Stimulated activated CD4-positive, alpha-beta T cell treated with anti-CD3 and anti-CD28 coated beads, Interleukin-15, amount 100 ng/mL, for 1 hour (primary cell): ENCODE measurements at places on chromosomes 7 and 10.

GRCh38 chr10:22899775-22900174 is 28.1 kb upstream of the ARMC3 start:
- no peak for DNase-seq

DNA sequence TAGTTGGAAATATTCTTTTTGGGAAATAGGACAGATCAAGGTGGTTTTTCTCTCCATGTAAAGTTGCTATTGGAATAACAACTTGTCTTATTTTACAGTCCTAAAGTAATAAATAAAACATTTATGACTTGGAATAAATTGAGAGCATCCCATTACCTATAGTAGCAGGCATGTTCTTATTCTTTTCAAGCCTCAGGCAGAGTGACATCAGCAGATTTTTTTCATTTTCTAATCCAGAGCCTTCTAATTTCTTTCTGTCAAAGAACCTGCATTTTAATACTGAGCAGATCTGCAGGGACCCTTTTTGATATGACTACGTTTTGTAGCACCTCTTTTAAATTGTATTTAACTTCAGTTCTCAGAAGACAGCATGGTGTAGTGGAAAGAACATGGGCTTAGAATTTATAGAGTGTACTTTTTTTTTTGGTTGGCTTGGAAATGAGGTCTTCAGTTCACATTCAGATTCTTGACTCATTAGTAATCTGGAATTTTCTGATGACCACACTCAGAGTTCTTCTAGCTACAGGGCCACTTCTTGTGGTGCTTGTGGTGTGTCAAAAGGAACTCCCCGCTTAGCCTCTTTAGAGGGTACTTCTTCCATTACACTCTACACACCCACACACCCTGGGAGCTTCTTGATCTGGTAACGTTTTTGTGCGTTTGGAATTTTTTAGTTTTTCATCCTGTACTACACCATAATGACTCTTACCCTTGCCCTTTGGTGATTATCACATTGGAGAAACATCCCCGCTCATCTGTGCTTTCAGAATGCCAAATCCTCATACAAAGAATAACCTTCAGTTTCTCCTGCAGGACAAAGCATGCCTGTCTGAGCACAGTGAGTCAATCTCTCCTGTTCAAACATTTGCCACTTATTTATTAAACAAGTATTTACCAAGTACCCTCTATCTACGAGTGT is 34.6 kb downstream of the AGK start:
- DNase-seq, result no peak

DNA sequence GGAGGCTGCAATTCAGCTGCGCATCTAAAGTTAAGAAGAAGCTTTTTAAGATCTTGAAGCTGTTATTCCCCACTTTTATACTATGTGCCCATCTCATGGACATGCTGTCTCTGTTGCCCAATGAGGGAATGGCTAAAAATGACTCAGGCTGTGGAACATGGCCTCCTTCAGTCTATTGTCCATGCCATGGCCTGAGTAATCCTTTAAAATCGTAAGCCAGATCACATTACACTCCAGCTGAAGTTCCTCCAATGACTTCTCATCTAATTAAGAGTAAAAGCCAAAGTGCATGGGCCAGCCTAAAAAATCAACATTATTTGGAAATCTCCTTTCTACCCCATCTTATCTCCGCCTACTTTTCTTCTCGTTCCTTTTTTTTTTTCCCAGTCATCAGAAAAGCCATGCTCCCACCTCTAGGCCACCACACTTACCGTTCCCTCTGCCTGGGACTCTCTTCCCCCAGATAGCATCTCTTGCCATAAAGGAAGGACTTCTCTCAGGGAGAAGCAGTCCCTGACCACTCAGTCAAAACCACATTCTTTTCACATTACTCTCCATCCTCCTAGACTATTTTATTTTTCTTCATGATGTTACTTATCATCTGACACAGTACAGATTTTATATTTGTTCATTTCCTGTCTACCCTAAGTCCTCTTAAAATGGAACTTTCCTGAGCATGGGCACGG is 337.4 kb downstream of the PRPF18 start:
- DNase-seq, result no peak

DNA sequence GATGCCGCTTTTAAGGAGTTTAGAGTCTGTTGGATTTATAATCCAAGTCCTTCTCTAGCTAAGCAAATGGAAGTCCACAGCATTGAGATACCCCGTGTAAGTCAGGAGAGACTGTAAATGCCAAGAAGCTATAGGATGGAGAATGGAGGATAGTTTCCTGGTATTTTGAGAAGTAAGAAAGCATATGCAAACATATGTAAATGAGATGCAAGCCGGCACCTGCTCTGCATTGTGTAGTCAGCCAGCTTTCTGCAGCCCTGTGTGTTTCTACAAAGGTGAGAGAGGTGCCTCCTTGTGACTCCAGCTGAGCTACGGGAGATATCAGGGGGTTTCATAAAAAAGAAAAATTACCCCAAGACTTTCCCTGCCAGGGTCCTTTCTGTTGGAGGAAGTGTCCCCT is 176.3 kb downstream of the RPS24 start:
- no peak for DNase-seq

GRCh38 chr10:114605155-114605797 is 52.8 kb downstream of the ABLIM1 start:
- DNase-seq, result no peak

GRCh38 chr10:85333594-85333993 is 1005.2 kb downstream of the CCSER2 start:
- DNase-seq, result no peak

GRCh38 chr10:122054048-122055025 is 65.4 kb downstream of the TACC2 start:
- no peak for DNase-seq

GRCh38 chr7:154440651-154441050 is 388.5 kb downstream of the DPP6 start:
- no peak for DNase-seq

DNA sequence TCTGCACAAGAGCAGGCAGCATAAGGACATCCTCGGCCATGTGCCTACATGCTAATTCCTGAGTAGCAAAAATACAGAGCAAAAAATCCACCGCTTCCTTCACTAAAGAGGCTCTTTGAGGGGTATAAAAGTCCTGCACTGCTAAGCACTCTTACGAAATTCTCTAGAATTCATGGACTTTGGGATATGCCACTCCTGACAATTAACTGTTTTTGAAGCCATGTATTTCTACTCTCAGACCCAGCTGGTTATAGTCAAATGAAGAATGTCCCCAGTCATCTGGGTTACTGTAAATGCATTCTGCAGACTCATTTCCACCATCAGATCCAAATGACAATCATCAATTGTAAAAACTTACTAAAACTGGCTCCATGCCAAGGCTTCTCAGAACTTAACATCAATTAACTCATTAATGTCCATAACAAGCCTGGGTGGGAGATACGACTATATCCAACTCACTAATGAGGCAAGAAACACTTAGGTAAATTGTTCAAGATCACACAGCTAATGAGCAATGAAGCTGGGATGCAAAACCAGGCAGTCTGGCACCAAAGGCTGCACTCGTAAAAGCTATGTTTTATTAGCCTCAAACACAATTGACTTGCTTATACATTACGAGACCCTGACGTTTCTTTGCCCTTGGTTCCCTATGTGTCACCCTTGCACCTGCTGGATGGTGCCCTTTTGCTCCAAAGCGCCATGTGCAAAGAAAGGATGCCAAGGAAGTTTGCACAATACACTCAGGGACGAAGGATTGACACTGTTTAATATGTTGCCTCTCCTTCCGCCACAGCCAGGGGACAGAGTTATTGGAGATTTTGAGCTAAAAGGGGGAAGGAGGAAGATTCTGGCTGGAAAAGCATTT is 250.4 kb downstream of the ELMO1 start:
- DNase-seq, result no peak

- DNase-seq, result no peak
Observed at GRCh38 chr10:34102893-34103506, 712.1 kb downstream of the PARD3 start.

GRCh38 chr7:22972207-22972606 is 41.7 kb downstream of the HYCC1 start:
- no peak for DNase-seq

- DNase-seq, result no peak
Observed at GRCh38 chr10:116741391-116742351, 695 bp downstream of the HSPA12A start.

DNA sequence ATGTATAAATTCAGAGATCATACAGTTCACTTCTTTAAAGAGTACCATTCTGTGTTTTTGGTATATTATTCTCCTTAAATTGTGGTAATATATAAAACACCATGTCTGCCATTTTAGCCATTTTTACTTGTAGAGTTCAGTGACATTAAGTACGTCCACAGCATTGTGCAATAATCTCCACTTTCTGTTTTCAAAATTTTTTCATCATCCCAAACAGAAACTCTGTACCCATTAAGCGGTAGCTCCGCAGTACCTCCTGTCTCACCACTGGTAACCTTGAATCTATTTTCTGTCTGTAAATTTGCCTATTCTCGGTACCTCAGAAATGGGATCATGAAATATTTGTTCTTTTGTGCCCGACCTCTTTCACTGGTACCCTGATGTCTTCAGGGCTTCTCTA is 60.3 kb downstream of the CAMK1D start:
- DNase-seq, result no peak

- no peak for DNase-seq
Observed at GRCh38 chr10:17643339-17643754, 604 bp upstream of the STAM start.

- DNase-seq, result no peak
Observed at GRCh38 chr10:7666253-7667023, at the start of gene ITIH5. Gene ITIH5, minus strand, starts transcription at chr10:7666966. Its CDS starts 74 bp downstream, at chr10:7666892.

- no peak for DNase-seq
Observed at GRCh38 chr10:62958980-62959379, 142.8 kb upstream of the EGR2 start.

DNA sequence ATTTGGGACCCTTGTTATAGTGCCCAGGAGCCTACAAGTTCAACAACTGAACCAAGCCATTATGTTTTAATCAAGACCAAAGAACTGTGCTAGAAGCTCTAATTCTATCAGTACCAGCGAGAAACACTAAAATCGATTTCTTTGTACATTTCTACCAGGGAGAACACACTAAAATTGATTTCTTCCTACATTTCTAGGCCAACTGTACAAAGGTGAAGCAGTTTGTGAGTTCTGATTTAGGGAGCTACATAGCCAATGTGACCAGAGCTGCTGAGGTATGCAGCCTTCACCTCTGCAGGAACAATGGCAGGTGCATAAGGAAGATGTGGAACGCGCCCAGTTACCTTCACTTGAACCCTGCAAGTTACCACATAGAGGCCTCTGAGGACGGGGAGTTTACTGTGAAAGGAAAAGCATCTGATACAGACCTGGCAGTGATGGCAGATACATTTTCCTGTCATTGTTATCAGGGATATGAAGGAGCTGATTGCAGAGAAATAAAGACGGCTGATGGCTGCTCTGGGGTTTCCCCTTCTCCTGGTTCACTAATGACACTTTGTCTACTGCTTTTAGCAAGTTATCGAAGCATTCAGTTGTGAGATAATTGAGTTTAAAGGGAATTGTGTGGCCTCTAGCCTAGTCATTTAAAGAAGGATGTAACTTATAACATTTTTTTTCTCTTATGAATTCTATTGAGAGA is 31.7 kb downstream of the HYAL4 start:
- DNase-seq, result no peak

DNA sequence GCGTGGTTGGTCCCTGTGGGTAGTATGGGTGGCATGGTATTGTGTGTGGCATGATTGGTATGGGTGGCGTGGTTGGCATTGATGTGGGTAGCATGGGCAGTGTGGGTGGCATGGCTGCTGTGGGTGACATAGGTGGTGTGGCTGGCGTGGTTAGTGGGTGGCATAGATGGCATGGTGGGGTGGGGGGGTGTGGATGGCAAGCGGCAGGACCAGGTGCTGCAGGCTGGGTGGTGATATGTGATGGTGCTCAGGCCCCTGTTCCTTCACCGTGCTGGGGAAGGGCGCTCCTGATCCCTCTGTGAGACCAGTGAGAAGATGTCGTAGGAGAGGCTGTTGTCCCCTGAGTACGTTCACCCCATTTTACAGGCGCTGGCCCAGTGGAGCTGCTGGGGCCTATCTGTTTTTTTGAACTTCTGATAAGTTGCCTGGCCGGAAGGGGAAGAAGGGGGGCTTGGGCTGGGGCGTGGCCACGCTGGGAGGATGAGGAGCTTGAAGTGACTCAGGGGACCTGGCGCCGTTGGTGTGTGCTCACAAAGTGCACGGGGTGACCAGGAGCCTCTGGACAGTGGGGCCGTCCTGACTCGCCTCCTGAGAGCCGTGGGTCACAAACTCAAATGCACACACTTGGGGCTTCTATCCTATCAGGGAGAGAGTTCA is 17.5 kb downstream of the INPP5A start:
- no peak for DNase-seq

GRCh38 chr10:90218846-90219245 is 517.5 kb downstream of the KIF20B start:
- DNase-seq, result no peak

GRCh38 chr10:31602541-31603234 is 283.7 kb downstream of the ZEB1 start:
- no peak for DNase-seq

DNA sequence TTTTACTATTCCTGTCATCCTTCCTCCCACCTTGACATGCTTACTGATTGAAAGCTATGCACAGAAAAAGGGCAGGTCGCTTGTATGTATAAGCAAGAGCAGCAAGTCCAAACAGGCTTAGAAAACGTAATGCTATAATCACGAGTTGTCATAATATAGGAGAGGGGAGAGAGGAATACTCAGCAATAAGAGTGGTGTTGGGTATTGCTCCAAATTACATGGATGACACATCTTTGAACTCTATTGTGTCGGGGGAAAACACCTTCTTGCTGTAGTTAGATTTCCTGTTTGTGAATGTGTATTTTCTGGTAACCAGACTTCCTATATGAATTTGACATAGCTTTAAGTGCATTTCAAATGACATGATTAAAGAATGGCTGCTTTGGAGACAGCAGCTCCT is 7.5 kb downstream of the MET start:
- DNase-seq, result no peak

DNA sequence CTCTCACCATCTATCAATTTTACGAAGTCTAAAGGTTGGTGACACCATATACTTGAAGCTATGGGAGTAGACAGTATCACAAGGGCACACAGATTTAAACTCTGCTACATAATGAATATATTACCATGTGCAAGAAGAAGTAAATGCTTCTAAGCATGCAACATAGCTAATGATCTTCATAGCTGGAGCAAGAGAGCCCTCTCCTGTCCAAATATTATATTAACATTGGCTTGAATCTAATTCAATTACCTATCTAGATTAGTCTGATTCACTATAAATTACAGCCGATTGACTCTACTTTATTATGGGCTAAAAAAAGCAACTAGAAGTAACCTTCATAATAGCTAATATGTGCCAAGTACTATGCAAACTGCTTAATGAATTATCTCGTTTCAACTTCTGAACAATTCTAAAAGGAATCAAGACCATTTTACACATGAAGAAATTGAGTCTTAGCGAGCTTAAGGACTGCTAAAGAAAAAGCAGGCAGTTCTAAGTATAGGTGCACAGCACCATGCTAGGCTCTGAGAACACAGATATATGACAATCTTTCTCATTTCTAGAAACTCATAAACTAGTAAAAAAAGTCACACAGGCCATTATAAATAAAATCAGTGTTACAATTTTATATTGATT is 21.9 kb downstream of the FRA10AC1 start:
- no peak for DNase-seq

GRCh38 chr7:143171697-143172096 is 11.5 kb upstream of the TAS2R39 start:
- DNase-seq, result no peak

- no peak for DNase-seq
Observed at GRCh38 chr10:78821052-78821451, 247.7 kb upstream of the ZMIZ1 start.
